ENCODE measurements at places on chromosomes 1 and 21.

DNA sequence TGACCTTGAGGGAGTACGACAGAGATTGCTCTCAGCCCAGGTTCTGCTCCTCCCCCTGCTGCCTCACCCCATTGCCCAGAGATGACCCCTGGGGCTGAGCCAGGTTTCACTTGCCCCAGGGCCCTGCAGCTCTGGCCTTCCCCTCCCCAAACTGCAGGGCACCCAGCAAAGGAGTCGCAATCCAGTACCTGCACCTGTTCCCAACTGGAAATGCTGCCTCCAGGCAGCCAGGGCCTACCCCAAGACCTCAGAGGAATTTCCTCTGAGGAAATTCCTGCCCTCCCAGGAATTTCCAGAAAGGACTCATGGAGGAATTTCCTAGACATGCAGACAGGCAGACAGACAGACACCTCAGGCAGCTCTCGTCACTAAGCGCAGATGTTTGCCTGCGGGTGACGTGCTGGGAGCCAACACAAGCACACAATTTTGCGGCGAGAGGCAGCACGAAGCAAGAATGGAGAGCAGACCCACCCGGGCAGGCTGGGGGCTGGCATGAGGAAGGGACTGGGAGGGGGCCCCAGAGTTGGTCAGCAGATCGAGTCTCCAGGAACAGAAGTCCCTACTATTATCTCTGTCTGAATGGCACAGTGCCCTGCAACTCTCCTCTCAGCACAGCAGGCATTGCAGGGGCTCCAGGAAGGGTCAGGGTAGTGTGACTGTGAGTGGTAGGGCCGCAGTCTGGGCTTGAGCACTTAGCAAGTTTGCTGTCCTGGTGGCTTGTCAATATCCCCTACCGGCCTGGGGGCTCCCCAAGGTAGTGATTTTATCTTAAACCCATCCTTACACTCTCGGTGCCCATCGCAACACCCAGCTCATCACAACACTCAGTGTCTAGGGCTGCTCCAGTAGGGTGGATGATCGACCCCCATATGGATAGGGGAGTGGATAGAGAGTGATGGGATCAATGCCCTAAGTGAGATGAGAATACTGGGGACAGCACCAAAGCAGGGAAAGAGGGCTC, 2.9 kb upstream of the EFNA1 start:
- DNase-seq: no peak

- DNase-seq: no peak
Measured at GRCh38 chr1:226438007-226438406, 30.1 kb upstream of the PARP1 start.

GRCh38 chr1:39153684-39154083, 50.8 kb upstream of the MACF1 start:
- DNase-seq: no peak

- DNase-seq: no peak
Measured at GRCh38 chr1:4653328-4653660, 1.1 kb upstream of the AJAP1 start.

DNA sequence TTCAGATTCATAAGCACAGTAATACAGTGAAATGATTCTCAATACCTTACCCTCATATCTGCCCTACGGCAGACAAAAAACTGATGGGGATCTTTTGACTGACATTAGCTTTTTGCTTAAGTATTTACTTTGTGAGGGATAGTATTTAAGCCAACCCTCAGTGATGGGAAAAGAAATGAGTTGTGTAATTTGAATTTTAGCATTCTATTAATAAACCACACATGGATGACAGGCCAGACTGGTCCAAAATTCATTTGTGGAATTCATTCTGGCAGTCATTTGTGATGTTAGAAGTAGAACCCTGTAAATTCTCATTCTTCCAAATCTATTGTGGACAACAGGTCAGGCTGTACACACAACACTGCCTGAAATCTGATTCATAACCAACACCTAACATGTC, 14.9 kb downstream of the TRIM33 start:
- DNase-seq: no peak

DNA sequence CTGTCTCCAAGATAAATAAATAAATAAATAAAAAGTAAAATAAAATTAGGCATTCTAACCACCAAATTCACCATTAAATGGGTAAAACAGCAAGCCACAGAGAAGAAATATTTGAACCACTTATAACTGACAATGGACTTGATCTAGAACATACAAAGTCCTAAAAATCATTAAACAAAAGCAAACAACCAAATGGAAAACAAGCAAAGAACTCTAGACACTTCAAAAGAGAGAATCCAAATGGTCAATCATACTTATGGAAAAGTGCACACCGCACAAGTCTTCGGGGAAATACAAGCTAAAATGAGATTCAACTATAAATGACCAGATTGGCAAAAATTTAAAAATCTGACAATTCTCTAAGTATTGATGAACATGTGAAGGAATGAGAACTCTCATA, 73.5 kb upstream of the ANGPTL3 start:
- DNase-seq: no peak

GRCh38 chr1:39205102-39205780, 746 bp downstream of the MACF1 start:
- no peak for DNase-seq

- no peak for DNase-seq
Measured at GRCh38 chr1:203089651-203090045, 3.8 kb upstream of the MYOG start.

DNA sequence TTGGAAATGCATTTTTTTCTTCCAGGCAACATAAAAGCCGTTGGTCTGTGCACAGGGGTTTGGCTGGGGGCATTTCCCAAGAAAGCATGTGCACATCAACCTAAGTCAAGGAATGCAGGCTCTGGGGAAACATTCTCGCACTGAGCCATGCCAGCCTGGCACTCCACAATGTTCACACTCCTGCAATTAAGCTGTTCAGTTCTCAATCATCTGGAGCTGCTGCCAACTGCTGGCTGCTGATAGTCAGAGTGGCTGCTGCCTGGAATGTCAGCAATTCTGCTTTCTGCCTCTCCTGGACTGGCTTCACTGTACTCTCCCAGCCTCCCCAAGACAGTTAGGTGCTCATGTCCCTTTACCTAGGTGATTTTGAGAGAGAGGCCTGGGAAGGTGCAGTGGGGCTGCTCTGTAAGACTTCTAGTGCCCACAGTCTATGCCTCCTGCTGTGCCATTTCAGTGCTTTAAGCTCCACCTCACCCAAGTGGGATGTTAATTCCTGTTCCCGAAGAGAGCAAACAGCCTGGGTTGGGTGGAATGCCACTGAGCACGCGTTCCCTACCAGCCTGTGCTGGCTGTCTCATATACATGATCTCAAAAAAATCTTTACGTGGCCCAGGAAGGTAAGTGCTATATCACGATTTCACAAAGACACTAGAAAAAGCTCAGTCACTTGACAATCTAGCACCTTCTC, 131.7 kb downstream of the BRINP2 start:
- DNase-seq: no peak

DNA sequence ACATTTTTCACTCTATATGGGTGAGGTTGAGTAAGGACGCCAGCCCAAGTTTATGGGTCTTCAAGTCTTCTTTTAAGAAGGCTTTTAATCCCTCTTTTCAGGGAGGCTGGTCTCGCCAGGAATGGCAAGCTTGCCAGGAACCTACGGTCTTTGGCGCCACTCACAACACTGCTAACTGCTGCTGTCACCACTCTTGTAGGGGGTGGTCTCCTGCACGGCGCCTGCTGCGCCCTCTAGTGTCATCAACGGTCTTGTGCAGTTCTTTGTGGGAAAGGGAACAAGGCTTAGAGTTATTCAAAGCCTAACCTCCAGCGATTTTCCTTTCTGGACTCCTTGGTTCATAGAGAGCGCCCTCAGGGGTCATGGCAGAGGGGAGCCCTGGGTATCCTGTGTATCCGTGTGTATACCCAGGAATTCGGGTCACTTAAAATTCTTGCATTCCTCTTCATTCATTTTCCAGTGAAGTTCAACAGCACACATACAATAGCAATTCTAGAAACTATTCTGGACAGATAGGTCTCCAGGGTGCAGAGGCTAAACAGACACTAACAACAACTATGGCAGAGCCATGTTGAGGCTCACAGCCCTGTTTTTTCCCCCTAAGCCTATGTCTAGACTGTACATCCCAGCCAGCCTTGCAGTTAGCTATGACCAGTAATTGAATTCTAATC, 392.8 kb upstream of the CAMK1G start:
- DNase-seq: no peak

DNA sequence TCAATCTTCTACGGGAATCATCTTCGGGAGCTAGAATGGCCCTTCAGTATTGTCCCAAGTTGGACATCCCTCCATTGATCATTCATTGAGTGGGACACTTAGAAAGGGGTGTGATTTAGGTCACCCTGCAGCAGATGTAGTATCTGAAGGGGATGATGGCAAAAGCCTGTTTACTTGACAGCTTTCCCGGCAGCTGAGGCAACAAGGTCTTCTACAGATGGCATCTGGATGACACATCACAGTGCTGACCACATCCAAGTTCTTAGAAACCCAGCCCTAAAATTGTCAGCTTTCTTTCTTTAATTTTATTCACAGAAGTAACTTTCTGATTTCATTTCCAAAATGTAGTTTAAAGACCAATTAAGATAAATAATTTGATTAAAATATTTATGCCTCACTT, 150.3 kb downstream of the AMY1C start:
- no peak for DNase-seq

- DNase-seq: no peak
Measured at GRCh38 chr21:42570841-42571387, 57.3 kb downstream of the SLC37A1 start.

GRCh38 chr1:100516857-100517256, 21.1 kb upstream of the GPR88 start:
- no peak for DNase-seq

DNA sequence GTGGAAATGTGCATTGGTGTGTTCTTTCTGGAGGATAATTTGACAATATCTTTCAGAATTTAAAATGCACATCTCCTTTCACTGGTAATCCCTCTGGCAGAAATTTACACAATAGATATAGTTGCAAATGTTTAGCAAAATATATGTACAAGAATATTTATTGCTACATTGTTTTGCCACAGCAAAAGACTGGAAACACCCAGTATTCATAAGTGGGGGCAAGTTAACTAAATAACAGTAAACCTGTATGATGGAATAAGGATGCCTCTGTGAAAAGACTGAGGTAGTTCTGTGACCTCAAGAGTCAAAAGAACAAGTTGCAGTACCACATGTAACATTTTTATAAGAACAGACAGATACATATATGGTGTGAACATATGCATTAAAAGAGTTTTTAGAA, 13.7 kb upstream of the TADA1 start:
- no peak for DNase-seq

- no peak for DNase-seq
Measured at GRCh38 chr1:46616277-46617107, at the start of gene MOB3C. TSS of gene MOB3C (minus strand) at chr1:46616811. CDS start at chr1:46613321, 3,490 bp downstream.

GRCh38 chr1:12629985-12630760, 12.2 kb upstream of the DHRS3 start:
- no peak for DNase-seq

GRCh38 chr1:215643592-215644321, 76.7 kb downstream of the KCTD3 start:
- DNase-seq: no peak

DNA sequence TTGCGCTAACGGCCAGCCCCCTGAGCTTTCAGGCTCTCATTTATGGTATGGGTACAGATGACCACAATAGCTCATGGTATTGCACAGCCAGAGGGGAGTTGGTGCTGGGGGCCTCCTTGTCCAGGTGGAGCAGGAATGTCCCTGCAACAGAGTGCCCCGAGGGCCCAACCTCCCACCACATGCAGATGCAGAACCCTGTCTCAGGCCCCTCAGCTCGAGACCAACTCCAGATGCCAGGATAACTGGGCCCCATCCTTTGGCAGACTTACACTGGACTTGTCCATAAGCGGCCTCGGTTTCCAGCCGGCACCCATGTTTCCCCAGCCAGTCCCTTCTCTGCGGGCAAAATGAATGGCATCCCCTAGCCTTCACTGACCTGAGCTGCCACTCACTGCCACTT, 67.1 kb downstream of the VWA5B1 start:
- no peak for DNase-seq

- no peak for DNase-seq
Measured at GRCh38 chr1:81409262-81409661, 391.5 kb upstream of the ADGRL2 start.

DNA sequence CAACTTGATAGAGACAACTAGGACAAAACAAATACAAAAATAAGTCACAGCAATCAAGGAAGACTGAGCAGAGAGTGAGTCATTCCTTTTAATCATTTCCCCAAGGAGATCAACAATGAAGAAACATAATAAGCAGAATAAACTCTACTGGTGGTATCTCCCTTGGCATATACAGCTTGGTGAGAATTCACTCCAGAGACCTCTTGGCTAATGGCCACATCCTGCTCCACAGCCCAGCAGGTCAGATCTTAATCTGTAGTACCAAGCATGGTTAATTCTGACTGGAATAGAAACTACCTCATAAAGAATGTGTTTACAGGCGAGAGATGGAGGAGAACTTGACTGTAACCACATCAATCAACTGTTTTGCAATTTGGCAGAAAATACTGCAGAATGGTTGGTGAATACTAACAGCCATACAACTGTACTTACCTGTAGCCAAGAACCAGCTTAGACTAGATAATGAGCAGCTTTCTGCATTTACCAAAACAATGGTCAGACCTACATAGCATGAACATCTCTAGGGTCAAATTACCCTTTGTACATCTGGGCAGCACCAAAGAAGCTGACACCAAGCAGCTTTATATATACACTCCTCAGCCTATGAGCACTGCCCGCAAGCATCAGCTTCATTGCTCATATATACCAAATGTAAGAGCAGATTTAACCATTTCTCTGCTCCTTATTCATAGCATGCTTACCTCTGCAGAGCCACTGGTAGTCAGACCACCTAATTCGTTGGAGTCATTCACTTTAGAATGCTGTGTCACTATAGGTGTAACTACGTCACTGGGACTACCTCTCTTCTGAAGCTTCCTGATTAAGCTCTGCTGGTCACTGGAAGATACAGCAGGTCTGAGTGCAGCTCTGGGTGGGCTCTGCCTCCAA, 51.0 kb downstream of the KIAA0319L start:
- DNase-seq: no peak

DNA sequence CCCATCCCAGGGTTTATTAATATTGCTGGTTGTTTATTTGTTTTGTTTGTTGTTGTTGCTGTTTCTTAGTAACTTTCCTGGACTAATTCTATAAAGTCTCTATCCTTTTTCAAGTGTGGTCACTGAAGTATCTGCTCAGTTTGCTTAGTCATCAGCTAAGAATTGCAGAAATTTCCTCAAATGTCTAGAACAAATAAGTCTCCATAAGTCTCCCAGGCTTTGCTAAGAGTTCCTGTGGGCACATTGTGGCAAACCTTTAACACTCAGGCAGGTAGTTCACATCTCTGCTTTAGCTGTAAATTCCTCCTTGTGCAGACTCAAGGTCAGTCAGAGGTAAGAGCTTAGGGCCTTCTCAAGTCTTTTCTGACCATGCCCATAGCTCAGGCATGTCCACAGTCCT, 38.9 kb upstream of the C1orf185 start:
- DNase-seq: no peak

Measured in mesothelial cell of epicardium (in vitro differentiated cells).